ENCODE measurements at places on chromosomes 5 and 9. TPM values are rescaled to one million over a fixed set of nuclear protein-coding genes. Genes with fewer than 3 reads are reported as not detected.

DNA sequence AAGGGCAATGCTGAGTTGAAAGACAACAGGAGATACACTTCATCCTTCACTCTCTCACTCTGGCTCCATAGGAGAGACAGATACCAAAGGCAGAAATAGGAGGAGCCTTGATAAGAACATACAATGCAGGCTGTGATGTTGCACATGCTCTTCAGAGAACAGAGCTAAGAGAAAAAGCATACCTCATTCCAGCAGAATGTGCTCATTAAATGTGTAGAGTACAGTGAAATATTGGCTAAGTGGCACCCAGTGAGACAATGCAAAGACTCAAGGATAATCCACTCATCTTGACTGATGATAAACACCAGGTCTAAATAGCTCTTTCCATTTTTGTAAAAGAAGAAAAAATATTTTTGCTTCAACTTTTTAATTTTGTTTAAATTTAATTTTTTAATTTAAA lies 139.7 kb downstream of the OR2K2 start:
- no peak for DNase-seq

Gene FYB1
- total RNA-seq: 1.1 TPM

Gene F12
- 36.8 TPM for total RNA-seq

DNA sequence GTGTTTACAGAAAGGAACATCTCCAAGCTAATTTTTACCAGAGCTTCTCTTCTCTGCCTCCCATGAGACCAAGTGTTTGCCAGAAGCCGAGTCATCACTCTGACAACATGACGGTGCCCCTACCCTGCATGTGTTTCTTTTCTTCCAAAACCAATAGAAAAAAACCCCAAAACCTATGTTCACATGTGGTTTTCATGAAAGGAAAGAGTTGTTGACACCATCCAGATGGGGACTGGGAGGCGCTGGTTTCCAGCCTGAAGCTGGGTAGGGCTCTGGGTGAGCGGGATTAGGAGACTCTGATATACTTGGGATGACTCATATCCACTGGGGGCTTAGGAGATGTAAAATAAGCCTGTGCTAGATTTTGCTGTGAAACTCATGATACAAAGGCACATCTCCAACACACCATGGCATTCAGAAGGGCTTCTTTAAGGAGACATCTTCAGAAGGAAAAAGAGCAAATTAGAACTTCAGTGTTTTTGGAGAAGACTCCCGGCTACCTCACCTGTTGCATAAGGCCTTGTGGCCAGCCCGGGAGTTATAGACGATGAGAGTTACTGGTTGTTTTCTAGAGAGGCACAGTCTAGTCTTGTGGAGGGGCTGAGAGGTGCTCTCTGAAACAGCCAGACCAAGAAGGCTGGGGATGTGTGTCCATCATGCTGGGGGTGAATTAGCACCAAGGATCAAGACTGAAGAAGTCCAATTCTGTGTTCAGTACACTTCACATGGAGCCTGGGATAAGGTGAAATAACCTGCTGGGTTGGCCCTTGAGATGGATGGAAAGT lies 108.9 kb upstream of the LHFPL2 start:
- DNase-seq: peak; percentile 43

Gene ZDHHC11B
- 0.40 TPM for total RNA-seq

Gene HMGCR
- 19.9 TPM for total RNA-seq

DNA sequence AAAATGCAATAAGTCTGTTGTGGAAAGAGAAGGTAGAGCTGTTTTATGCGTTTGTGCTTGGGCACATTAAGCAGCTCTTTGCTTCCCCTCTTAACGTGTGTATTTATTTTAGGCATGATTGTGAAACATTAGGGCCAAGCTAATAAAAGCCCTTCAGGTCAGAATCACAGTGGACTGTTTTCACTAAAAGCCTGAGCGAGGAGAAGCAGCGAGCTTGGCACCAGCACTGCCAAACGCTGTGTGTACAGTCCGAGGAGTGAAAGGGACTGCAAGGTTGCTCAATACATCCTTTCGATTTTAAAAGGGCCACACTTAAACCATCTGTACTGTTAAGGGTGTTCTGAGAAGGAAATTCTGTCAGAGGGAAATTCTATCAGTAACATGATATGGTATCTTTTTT lies 107.2 kb upstream of the CKMT2 start:
- no peak for DNase-seq

DNA sequence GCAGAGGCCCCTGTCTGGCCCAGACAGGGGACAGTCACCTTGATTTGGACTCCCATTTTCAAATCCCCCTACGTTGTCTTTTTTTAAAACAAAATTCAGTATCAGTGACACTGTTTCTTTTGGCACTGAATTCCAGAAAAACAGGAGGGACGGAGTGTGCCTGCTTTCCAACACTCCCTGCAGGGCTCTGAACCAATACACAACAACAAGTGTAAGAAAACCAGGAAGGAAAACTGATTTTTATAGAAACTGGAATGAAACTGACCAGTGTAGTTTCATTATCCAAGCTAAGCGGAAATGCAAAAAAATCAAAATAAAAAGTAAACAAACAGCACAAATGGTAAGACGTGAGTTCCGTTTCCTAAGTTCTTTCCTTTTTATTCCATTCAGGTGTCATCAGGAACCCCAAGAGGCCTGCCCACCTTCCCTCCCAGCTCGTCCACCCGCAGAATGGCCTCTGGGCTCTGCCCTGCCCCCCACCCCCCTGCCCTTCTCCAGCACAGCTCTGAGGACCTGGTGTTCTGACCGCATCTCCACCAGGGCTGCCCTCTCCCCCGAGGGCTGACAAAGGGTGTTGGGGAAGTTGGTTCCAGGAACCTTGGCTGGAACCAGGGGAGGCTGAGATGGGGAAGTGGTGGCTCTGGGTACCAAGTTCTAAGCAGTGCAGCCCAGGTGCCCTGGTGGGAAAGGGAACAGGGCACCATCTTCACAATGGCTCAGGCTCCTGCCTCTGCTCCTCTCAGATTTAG lies 73.6 kb downstream of the PSD2 start:
- DNase-seq: no peak

Measured in PC-3 (cell line).